ENCODE measurements at places on chromosomes 11 and 22.

GRCh38 chr22:50571264-50572175, 6.7 kb downstream of the CPT1B start:
- DNase-seq, result no peak

- DNase-seq, result no peak
These were observed 1.6 kb downstream of the PHF21B start for GRCh38 chr22:45008186-45008681.

GRCh38 chr11:87602776-87603175, 565.0 kb downstream of the TMEM135 start:
- no peak for DNase-seq

DNA sequence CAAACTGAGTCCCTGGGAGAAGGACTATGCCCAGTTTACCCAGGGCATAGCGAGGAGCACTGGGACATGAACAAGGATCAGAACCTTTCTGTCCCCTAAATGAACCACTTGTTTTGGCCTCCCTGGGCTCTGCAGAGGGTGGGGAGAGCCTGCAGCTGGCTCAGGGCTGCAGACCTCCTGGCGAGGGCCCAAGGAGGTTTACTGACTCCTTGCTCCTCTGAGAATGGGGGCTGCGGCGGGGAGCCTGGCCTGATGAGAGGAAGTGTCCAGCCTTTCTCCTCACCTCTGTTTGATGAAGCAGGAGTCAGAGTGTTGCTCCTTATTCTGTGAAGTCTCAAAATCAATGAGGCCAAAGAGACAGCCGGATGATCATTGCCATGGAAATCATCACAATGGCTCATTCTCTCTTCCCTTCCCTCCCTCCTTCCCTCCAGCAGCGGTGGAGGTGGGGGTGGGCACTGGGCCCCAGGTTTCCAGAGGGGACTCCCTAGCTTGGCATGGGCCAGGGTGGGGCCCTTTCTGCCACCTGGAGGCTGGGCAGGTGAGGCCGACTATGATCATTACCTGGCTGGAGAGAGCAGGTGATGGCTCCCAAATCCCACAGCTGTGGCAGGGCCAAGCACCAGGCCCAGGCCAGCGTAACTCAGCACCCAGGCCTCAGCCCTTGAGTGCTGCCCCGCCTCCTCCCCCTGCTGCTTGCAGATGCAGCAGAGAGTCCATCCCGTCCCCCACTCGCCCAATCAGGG, 169.7 kb downstream of the CEP164 start:
- DNase-seq, result no peak

GRCh38 chr11:109511598-109511997, 89.6 kb downstream of the C11orf87 start:
- DNase-seq, result no peak

DNA sequence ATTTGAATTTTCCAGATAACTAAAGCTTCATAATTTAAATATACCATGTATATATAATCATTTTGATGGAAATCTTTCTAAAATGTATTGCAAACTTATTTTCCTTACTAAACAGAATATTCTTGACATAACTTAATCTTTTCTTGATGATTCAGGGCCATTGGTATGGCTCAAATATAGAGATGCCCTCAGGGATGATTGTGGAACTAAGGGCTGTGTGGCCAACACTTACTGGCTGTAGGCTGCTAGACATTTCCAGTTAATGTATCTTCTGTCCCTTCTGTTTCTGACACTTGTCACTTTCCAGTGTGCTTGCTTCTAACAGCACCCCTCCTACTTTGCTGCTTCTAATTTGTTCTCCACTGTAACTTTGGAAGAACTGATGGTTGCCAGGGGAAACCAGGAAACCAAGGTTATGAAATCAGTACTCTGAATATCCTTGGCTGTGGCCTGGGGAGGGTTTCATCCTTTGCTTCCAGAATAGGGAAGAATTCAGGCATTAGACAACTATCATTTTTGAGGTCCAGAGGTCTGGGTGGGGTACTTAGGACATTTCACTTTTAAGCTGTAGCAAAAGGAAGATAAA, 697.2 kb downstream of the ETS1 start:
- no peak for DNase-seq

DNA sequence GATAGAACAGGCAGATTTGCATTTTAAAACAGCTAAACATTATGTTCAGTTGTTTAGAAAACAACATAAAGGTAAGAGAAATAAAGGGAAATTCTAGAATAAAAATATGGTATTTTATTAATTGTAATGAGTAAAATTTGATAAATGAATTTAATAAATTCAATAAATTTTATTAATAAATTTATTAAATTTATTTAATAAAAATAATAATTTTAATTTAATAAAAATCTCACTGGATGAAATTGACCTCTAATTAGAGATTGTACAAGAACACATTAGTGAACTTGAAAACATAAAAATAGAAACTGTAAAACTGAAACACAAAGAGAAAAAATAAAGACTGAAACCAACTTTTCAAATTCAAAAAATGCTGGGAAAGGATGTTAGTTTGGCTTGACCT, 605.7 kb upstream of the LRRC4C start:
- DNase-seq, result no peak

DNA sequence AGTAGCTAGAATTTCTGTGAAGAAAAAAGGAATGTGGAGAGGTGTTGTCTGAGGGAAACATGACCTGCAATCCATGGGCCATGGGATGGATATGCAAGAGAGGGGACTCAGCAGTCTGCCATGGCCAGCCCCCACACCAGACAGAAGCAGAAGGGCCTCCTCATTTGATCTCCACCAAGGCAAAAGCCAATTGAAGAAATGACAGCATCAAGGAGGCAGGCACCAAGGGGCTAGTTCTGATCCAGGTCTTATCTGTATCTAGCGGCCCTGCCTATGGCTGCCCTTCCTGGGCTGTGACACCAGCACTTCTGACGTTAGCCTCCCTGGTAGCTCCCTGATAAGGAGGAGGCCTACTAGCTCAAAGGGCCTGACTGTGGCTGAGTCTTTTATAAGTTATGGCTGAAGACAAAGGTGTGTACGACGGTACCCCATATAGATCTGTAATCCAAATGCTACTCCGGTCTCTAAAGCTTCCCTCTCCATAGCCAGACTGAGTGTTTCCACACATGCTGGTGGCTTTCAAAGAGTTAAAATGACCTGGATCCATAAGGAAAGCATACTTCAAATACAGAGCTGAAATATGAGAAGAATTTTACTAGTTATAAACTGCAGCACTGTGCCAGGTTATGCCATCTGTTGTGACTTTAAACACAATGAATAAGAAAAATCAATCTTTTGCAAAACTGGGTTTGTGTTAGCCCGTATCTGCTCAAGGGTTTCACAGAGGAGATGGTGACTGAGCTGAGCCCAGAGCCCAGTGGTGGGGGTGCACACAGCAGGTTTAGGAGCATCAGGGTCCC, 34.4 kb downstream of the HIRA start:
- no peak for DNase-seq

DNA sequence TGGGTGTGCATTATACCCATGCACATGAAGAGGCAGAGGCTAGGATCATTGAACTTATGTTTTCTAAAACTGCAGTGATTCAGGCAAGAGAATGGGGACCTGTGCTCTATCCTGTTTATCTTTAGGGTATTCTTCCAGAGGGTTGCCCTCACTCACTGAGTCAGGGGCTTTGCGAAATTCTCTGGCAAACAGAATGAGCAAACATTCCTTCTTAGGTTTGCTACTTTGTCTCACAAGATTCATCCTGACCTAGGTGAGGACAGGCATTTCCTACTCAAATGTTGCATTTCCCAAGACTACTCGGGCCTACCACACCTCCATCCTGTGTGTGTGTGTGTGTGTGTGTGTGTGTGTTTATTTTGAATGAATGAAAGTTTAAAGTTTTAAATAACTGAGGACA, 2.7 kb upstream of the EIF3M start:
- no peak for DNase-seq

All from stimulated activated CD8-positive, alpha-beta memory T cell treated with anti-CD3 and anti-CD28 coated beads, Interleukin-15, amount 100 ng/mL, for 1 hour (primary cell).